Cortex of kidney (tissue), 1 donor: ENCODE measurements at places on chromosomes 5 and 9.

GRCh38 chr9:11366585-11367129 is 753.9 kb upstream of the PTPRD start:
- DNase-seq: no peak

DNA sequence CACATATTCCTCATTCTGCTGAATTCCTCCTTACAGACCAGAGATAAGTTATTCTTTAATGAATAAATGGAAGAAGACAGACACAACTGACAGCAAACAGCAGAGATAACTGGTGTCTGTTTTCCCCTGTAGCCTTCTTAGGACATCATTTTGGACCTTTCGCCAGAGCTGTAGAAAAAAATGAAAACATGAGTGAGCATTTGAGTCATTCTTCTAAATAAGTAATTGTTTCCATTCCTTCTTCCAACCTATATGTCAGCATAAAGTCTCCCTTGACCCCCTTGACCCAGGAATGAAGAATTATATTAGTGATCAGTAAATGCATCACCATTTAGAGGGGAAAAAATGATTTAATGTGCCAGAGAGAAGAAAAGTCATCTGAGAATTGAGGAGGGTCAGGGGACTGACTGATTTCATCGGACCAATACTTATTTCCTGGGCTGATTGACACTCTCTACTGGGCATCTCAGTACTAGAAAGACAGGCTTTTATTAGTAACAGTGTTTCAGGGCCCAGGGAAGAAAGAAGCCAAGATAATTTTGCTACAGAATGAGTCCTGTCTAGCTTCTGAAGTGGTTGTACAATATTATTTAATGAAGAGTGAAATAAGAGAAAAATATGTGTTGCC is 597.0 kb downstream of the PSAT1 start:
- DNase-seq: no peak

DNA sequence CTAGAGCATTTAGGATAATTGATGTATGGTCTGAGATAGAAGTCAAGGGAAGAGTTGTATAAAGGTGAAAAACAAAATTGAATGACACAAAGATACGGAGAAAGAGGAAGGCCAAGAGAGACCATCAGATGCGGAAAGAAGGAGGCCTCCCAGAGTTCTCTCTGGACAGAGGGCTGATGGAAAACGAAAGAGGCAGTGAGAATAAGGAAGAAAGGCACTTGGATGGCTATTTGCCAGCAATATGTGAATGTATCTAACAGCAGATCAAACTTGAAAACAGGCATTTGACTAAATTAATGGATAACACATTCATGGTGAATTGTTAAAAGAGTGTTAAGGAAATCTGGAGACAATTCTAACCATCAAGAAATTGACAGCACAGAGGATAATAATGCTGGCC is 2.4 kb upstream of the DOCK8 start:
- no peak for DNase-seq

GRCh38 chr5:155466851-155467250 is 453.3 kb downstream of the KIF4B start:
- no peak for DNase-seq

- no peak for DNase-seq
These were observed 31.0 kb upstream of the GLRX start for GRCh38 chr5:95853490-95853889.

DNA sequence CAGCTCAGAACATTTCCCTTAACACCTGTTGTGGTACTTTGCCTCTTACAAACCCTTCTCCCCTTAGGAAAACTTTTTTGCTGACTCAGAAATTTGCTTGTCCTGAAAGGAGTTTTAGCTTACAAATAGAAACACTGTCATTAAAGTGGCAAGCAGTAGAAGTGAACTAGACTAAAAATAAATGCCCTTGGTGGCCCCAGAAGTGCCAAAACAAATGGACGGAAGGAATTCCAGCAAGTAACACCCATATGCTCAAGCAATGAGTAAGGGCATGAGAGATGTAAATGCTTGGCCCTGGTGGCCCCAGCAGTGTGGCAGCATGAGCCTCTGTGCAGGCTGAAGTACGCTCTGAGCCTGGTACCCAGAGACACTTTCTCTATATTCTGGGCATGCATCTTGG is 8.6 kb downstream of the VLDLR start:
- no peak for DNase-seq

DNA sequence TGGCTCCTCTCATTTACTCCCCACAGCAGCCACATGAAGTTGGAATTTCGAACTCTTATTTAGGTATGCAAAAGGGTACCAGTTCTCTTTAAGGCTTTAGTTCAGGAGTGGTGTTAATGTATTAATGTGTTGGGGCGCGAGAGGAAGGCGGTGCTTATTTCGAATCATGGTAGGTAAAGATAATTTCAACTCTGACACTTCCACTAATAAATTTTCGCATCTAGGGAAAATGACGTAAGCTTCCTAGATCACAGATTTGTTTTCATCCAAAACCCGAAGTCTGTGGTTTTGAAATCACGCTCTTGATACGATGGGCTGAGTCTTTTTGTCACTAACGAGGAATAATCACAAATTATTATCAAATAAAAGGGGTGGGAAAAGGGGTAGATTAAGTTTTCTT is 681 bp downstream of the PPWD1 start:
- DNase-seq: no peak

- DNase-seq: no peak
These were observed 11.6 kb upstream of the WHRN start for GRCh38 chr9:114516913-114517312.
